GM13977 (cell line): ENCODE measurements at places on chromosomes 2 and 18.

- DNase-seq: no peak
These were observed 38.3 kb downstream of the MRPL33 start for GRCh38 chr2:27809761-27810241.

- no peak for DNase-seq
These were observed 67.0 kb downstream of the ZEB2 start for GRCh38 chr2:144452989-144453336.

DNA sequence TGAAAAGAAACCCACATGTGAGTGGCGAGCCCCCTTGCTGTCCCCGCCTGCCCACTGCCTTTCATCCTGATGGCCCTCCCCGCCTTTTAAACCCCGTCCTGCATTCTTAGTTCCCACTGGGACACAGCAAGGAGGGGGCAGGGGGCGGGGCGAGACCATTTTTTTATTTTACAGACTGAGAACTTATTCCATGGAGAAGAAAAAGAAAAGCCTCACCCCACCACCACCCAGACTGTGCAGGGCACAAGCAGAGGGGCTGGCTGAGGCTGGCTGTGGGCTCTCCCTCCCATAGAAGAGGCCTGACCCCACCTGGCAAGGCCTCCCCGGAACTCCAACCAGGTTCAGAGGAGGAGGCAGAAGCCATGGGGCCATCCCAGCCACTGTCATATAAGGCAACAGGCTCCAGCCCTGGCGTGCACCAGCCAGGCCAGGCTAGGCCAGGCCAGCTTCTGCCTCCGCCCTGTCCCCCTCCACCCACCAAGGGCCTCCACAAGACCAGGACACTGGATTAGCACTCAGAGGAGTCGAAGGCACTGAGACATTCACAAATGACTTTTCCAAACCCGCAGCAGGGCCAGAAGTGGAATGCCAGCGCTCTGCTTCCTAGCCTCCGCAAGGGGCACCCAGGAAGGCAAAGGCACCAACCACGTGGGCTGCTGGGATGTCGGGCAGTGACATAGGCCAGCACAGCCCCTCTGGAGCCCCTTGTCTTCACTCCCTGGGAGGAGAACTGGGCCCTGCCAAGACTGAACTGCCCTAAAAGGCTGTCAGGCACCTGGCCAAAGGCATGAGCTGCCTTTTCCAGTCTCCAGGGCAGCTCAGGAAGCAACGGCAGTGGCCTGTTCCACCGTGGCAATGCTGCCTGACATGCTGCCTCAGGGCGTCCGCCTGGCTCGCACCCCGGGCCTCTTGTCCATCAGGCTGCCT is 37.5 kb upstream of the SEMA4C start:
- DNase-seq: no peak

GRCh38 chr18:67705748-67706147 is 189.2 kb upstream of the DSEL start:
- DNase-seq: no peak

GRCh38 chr2:111896024-111896423 is 2.4 kb upstream of the MERTK start:
- DNase-seq: no peak

- DNase-seq: no peak
These were observed 320.2 kb upstream of the UBE2E3 start for GRCh38 chr2:180660207-180660606.

DNA sequence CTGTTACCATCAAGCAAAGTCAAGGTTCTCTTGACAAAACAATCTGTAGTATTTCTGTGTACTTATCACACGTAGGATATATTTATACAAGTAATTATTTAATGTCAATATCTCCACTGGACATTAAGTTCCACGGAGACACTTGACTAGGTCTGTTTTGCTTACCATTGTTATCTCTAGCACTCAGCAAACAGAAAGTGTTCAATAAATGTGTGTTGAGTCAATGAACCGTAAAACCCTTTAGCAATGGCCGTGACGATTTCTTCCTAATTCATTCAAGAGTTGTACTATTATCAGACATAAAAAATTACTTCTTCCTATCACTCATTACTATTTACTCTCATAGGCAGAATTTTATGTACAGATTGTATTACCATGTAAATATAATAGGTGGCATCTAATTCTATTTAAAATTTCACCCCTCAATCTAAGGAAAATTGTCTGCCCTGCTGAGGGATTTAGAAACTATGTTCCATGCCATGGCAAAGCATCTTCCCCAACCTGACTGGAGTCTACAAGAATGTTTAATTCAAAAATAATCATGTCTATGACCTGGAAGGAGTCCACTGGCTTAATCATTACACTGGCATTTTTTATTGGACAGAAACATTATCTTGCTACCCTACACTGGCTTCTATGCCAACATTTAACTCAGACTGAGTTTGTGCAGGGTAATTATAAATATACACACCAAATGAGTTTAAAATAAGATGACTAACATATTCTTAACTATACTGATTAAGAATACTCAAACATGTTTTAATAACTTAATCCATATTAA is 301.9 kb downstream of the ZEB2 start:
- DNase-seq: no peak

GRCh38 chr2:150586858-150587257 is 99.4 kb upstream of the RND3 start:
- no peak for DNase-seq

- no peak for DNase-seq
These were observed 67.0 kb downstream of the EIF5B start for GRCh38 chr2:99404039-99404796.

GRCh38 chr2:3470166-3470651 is 49.1 kb downstream of the ADI1 start:
- no peak for DNase-seq

GRCh38 chr2:237618449-237618848 is 8.9 kb upstream of the LRRFIP1 start:
- DNase-seq: no peak
